NCI-H1930 (cell line): ENCODE measurements at places on chromosomes 7 and 10.

GRCh38 chr7:46653848-46654247 lies 732.8 kb upstream of the IGFBP3 start:
- DNase-seq, result no peak

DNA sequence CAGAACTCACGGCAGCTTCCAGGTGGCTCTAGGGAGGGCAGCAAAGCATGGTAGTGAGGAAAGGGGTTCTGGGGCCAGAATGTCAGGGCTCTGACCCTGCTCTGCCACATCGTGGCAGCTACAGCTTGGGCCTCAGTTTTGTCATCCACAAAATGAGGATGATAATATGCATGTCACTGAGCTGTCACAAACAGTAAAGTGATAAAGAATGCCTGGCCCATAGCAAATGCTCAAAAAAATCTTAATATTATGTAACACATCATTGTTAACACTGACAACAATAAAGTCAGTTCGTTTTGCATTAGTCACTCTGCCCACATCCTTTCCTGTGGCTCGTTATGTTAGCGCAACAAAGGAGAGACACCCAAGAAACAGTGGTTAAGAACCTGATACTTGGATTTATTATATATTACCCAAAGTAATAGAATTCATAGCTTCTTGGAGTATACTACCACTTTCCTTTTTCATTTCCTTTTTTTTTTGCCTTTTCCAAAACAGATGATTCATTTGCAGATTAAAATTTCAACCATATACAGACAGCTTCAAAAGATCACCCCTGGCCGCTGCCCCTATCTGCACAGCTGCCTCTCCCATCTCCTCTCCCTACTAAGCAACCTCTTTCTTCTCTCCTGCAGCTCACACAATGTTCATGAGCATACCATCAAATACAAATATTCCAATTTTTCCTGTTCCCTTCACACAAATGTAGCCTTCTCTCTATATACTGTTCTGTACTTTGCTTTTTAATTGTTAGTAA lies 45.5 kb upstream of the DDC start:
- no peak for DNase-seq

GRCh38 chr10:86970162-86970981 lies 2.1 kb downstream of the ADIRF start:
- DNase-seq, result no peak

- DNase-seq, result no peak
Measured at GRCh38 chr10:6067457-6067856, 5.3 kb upstream of the IL2RA start.

GRCh38 chr10:77633376-77633775 lies 4.2 kb downstream of the KCNMA1 start:
- no peak for DNase-seq

GRCh38 chr7:45068236-45069023 lies 20.3 kb downstream of the NACAD start:
- no peak for DNase-seq

DNA sequence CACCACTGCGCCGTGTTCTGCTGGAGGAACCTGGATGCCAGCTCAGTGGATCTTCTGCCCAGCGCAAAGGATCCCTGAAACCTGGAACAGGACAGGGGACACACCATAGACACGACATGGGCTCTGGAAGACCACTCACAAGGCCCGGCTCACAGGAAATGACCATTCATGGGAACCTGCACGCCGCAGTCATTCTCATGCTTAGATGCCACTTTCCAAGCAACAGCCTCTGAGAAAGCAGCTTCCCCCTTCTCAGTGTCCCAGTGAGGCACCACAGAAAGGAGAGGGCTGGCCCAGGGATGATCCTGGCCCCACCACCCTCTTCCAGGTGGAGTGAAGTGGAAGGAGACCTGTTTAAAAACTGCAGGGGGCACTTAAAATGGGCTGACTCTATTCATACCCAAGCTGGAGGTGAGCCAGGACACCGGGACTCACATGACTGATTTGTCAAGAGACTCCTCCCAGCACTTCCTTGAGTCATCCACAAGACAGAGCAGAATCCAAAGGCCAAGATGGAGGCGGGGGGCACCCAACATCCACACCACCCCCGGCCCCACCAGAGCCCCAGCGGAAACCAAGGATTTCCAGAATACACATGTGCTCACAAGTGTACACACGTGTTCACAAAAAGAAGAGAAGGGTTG lies 11.2 kb downstream of the CTBP2 start:
- no peak for DNase-seq

GRCh38 chr10:62861507-62861906 lies 45.3 kb upstream of the EGR2 start:
- DNase-seq, result no peak

- no peak for DNase-seq
Measured at GRCh38 chr10:116877391-116877790, 28.1 kb downstream of the ENO4 start.

DNA sequence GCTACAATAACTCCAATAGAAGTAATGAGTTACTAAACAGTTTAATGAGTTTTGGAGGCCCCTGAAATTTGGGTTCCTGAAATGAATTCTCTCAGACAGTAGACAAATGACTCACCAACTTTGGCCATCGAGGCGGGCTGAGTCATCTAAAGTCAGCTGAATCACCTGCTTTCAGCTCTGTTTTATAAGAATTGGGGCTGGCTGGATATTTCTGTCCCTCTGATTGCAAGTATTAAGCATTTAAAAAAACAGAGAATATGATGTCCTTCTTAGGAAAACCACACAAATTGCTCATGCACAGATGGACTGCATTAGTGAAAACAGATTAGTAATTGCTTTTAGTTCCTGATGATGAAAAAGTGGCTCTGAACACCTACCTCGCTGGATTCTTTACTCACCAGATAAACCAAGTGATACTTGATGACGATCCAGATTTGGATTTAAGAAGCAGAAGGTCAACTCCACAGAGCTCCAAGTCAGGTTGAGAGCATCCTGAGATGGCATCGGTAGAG lies 59.1 kb downstream of the ZNF365 start:
- no peak for DNase-seq

GRCh38 chr7:76057813-76058145 lies 9.9 kb downstream of the MDH2 start:
- no peak for DNase-seq

GRCh38 chr10:48902096-48902495 lies 37.5 kb downstream of the LRRC18 start:
- no peak for DNase-seq

- DNase-seq, result no peak
Measured at GRCh38 chr10:49280001-49280408, 19.0 kb upstream of the C10orf71 start.

DNA sequence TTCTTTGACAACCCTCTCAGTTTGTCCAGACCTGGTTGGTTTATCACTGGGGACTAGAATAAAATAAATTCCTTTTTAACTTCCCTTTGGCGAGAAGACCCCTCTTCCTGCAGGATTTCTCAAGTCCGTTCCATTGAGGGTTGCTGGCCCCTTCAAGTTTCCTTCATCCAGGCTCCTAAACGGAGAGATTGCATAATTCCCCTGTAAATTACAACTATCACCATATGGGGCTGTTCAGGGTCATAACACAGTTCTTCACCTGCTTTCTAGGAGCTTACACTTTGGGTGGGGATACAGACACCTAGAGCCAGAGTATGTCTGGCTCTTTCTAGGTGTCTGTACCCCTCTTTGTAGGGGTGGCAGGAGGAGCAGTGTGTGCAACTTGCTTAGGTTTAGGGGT lies 3.3 kb upstream of the COPS6 start:
- DNase-seq, result no peak

DNA sequence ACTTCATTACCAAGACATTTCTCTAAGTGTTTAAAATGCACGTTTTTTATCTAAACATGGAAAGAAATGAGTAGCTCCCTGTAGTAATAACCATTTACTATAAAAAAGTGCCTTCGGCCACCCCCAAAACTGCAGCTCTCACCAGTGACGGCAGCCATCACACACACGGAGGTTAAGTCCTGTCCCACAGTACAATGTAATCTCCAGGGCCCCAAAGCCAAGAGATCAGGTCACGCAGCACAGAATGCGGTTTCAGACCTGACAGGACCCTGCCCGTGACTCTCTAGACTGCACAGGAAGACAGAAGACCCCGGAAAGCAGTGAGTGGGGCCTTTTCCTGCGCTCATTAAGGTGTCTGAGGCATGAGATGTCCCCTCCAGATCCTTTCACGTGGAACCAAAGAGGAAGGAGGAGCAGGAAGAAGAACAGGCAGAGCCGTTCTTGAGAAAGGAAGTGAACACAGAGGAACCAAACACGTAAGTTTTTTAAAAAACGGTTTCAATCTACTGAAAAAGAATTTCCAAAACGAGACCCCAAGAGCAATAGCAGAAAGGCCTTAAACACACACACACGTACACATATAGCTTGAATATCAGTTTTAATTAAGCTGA lies 125.7 kb downstream of the ZMYND11 start:
- no peak for DNase-seq

DNA sequence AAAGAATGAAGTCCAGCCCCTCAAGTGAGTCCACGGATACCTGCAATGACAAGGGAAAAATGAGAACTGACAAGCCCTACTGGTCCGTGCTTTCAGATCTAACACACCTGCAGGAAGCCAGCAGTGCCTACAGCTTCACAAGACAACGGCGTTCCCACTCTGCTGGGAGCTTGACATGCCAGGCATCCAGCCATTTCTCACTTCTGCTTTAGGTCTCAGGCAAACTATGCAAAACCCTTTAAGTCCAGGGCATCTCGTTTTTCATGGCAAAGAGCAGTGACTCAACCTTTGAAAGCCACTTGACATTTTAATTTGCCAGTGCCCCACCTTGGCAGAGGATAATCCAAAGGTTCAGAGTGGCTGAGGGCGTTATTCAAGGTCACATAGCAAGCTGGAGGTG lies 49.1 kb upstream of the GPAM start:
- no peak for DNase-seq

DNA sequence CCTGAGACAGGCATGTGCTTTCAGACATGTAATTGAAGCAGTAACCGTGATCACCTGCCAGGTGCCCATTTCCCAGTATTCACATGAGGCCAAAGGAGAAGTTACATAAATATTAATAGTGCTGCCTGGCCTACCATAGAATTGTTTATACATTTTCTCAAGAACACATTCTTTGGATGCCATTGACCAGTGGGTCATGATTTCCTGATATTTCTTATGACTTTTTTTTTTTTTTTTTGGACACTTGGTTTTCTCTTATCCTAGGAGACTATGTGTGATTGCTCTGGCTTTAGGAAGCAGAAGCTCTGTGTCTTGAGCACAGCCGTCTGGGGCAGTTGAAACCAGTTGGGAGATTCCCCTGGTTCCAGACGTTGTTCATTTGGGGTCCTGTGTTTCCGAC lies 143.9 kb upstream of the NPS start:
- no peak for DNase-seq

- DNase-seq, result no peak
Measured at GRCh38 chr7:105662998-105663397, 81.7 kb upstream of the EFCAB10 start.

DNA sequence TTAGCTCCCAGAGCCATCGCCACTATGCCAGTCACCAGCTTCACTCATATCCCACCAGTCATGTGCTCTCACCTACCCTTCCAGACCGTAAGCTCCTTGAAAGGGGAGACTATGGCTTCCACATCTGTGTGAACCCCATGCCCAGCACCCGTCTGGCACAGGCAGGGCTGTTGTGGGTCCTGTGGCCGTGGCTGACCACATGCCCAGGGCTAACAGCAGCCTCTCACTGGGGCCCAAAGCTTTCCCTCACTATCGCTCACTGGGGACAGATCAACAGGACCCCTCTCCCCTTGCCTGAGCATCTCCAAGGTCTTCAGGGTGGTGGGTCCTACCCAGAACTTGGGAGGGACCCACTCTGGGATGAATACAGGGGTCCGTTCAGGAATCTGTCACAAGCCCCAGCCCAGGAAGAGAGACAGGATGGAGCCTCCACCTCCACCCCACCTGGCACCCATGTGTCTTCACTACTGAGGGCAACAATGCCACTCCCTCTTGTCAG lies 303.9 kb downstream of the GRID1 start:
- no peak for DNase-seq

GRCh38 chr7:41586931-41587640 lies 115.8 kb downstream of the INHBA start:
- DNase-seq, result no peak

- no peak for DNase-seq
Measured at GRCh38 chr10:4066581-4067390, 281.8 kb upstream of the KLF6 start.

DNA sequence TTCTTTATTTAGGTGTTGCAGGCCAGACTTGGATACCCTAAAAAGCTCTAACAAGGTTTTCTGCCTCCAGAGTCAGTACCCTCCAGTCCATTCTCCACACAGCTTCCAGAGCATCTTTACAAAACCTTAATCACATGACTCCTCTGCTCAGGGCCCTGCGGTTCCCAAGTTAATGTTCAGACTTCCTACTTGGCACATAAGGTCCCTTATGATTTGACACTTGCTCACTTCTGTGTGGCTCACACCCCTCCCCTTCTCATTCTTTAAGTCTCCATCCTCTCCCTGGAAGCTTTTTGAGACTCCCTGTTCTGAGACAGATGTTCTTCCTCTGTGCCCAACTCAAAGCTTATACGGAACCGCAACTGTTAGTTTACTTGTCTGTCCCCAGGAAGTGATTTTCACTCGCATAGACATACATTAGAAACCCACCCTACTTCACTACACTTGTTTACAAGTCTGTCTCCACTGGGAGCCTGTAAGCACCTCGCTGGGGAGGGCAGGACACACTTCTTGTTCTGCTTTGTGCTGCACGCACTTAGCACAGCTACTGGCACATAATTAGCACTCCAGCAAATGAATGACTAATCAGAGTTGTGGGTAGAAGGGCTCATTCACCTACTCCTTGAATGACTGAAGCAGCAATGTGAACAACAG lies 154.3 kb upstream of the LAMB4 start:
- no peak for DNase-seq

DNA sequence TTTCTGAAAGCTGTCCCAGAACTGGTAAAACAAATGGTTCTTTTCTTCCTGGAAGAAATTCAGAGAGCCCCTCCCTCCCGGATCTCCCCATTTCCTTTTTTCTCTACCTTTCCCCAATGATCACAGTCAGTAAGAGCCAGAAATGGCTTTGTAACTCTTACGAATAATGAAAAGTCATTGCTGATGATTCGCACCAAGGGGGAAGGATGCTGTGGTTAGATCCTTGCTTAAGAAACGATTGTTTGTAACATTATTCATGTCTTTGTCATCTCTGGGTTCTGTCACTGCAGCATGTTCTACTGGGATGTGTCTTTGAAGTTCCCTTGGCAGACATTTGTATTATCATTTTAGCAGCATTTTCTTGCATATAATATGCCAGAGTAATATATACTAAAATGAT lies 138.9 kb downstream of the CACNB2 start:
- no peak for DNase-seq
